Fibroblast of villous mesenchyme (primary cell): ENCODE measurements at places on chromosomes 6 and 20.
A peak's percentile ranks its signal among the peaks of the same experiment; 100 is the strongest.

DNA sequence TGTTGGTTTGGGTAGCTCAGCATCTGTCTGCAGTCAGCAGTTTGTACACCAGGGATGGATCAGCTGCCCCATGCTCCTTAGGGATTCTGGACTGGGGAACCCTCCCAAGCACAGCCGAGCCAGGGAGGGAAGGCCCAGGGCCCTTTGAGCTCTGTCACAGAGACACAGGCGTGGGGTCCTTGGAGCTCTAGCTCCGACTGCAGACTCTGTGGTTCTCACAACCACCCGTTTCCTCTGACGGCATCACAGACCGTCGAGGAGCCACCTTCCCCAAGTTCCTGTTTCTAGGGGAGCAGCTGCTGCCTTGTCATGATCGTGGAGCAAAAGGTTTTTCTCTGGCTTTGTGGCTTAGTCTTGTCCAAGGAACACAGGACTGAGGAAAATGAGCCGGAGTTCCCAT lies at the start of gene SLA2:
TSS of gene SLA2 (minus strand) at position 199 of the 400 bp plus-strand sequence. CDS start 4,861 bp downstream, outside the sequence.
- no peak for DNase-seq

DNA sequence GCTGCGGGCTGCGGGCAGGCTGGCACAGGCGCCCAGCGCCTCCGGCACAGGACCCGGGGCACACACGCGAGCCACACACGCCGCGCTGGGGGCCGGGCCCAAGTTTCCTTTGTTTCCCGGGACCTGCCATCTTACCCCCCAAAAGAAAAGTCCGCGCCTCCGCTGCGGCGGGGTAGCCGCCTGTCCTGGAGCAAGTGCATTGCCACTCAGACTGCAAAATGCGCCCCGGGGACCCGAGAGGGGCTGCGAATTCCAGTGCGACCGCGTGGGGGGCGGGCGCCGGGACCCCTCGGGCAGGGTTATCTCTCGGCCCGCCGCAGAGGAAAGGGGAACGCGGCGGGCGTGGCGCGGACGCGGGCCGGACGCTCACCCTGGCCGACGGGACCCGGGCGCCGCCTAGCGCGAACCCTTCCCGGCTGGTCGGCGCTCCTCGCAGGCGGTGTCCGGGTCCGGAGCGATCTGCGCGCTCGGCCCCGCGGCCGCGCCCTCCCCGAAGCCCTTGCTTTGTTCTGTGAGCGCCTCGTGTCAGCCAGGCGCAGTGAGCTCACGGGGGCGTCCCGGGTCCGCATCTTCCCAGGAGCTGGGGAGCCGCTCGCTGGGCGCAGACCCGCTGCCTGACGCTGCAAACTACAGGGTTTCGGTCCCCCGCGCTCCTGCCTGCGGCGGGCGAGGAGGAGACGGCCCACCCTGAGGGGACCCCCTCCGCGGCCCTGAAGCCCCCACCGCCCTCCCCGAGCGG lies 639 bp upstream of the CD24 start:
- no peak for DNase-seq

- DNase-seq: no peak
Observed at GRCh38 chr6:31935021-31935420, 7.5 kb downstream of the C2 start.

DNA sequence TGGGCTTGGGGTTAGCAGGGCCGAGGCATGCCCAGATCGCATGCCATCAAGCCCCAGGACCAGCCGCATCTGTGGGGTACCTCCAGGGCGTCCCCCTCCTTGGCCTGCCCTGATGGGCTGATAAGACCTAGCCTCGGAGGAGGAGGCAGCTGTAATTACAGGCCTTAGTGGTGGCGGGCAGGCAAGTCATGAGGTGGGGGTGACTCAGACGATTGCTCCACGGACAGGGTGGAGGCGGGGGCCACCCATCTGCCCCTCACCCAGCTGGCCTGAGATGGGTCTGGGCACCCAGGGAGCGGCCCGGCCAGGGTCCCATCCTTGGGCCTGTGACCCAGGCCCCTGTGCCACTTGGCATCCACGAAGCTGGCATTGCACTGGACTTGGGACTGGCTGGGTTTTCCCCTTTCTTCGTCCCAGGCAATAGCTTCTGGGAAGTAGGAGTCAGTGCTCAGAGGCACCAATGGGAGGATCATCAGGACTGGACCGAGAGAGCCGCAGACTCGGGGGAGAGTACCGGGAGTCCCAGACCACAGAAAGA lies 57.5 kb downstream of the CEBPB start:
- DNase-seq: peak; percentile 70

DNA sequence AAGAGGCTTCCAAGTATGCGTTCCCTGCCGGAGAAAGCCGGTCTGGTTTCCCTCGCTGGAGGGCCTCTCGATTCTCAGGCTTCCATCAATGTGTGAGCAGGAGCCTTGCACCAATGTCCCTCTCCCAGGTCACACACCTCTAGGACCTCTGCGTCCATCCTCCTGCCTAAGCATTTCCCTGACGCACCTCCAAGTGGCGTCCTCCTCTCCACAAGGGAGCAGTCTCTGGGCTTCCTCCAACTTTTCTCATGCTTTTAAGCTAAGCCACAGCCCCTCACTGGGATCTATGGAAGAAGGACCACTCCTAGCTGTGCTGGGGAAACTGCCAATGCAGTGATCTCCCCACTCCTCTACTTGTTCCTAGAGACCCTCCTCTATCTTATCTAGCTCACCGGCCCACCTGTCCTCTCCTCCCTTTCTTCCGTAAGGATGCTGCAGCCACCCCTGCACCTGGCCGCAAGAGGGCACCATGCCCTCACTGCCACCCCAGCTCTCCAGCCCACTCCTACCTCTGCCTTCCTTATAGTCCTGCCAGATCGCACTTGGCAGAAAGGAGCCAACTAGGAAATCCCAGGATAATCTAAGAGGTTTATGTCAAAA lies 258.7 kb downstream of the LRFN2 start:
- no peak for DNase-seq

DNA sequence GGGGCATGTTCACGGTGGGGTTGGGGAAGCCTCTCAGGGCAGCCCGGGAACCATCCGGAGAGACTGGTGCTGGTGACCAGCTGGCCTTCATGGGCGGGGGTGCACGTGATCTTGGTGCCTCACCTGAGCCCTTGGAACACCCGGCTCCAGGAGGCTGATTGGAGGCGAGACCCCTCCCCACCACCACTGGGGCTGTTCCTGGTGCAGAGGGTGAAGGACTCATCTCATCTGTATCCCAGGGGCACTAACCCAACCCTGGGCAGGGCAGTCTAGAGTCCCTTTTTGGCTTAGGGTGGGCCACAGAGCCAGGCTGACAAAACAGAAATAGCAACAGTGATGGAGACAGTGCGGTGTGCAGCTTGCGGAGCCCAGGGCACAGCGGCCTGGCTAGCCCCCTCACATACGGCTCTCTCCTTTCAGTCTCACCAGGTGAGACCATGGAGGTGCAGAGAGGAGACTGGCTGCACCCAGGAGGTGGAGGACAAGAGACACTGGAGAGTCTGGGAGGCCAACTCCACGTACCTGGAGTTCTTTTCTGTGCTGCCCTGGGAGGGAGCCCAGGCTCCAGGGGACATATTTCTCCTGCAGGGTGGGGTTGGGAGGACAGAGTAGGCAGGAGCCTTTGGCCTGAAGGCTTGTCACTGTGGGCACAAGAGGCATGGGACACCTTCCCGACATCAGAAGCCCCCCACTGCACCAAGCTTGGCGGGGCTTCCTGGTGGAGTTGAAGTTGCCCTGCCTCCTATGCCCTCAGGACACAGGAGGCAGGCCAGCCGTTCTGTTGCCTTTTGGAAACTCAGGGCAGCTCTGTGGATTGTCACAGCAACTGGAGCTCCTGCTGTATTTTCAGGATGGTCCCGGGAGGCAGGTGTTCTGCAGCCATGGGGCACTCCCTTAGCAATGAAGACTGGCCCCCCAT lies 106.0 kb downstream of the SYCP2 start:
- no peak for DNase-seq

- peak; percentile 42 for DNase-seq
Observed at GRCh38 chr20:61956396-61957342, 109.0 kb downstream of the TAF4 start.

- DNase-seq: no peak
Observed at GRCh38 chr6:56437171-56437900, 190.0 kb upstream of the COL21A1 start.

GRCh38 chr6:156538875-156539660 lies 238.1 kb upstream of the ARID1B start:
- no peak for DNase-seq

DNA sequence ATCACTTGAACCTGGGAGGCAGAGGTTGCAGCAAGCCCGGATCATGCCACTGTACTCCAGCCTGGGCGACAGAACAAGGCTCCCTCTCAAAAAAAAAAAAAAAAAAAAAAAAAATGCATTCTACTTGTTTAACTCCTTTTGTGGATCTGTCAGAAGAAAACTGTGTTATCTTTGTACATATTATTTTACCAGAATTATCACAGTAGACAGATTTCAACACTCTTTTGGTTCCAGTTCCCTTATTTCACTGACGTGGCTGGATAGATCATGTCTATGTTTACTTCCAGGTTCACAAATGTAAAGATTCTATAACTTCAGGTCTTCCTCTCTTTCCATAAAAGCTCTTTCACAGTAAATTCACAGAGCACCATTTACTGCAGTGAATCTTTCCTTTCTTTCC lies 18.4 kb downstream of the NUDT3 start:
- no peak for DNase-seq

- peak; percentile 99 for DNase-seq
Observed at GRCh38 chr20:51631011-51631950, 88.8 kb upstream of the NFATC2 start.

- DNase-seq: peak; percentile 17
Observed at GRCh38 chr6:95576218-95576997, 927 bp upstream of the MANEA start.

DNA sequence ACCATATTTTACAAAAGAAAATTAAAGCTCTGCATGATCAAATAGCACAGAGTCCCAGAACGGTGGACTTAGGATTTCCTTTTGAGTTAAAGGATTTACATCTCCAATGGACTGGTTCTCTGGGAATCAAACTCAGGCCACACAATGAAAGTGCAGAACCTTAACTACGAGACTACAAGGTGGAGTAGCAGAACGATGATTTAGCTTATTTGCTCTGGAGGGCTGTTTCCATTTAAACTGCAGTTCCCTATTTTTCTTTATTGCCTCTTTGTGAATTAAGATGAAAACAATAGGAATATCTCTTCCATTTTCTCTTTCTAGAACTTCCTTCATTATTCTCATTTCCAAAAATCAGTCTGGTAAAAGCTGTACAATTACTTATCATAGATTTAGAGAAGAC lies 65.7 kb downstream of the TFAP2B start:
- DNase-seq: no peak

DNA sequence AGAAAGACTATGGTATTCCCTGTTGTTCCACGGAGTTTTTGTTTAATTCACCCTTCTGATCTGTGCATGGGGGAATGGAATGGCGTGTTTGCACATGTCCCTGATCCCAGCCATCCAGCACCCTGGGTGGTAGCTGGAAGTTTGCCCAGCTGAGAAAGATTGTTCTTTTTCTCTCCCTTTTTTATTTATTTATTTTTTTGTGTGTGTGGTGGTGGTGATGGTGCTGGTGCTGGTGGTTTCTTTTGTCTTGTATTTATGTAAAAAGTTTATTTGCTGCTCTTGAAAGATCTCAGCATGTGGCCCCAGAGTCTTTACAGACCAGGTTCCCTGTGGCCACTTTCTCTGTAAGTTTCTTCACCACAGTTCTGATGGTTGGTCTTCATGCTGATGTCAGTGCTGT lies 372.6 kb downstream of the UTRN start:
- no peak for DNase-seq

DNA sequence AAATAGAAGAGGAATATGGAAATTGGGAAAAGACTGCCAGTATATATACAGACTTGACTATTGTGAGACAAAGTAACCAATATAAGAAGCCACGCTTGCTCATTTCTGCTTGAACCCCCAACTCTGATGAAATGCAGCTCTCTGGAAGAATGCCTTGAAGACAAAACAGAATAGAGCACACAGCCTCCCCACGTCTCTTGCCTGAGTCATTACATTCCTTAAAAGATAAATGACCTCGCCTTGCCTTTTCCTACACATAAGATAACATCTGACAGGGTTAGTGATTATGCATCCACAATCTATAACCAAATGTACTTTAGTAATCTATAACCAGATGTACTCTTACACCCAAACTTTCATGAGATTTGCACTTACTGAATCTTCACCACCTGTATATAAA lies 141.1 kb upstream of the EEF1E1 start:
- peak; percentile 44 for DNase-seq

GRCh38 chr20:43189554-43190331 lies at the start of gene PTPRT:
TSS of gene PTPRT (minus strand) at chr20:43189906. CDS start at chr20:43189733, 173 bp downstream.
- DNase-seq: no peak

GRCh38 chr6:165092881-165093595 lies 216.4 kb downstream of the C6orf118 start:
- peak; percentile 12 for DNase-seq

DNA sequence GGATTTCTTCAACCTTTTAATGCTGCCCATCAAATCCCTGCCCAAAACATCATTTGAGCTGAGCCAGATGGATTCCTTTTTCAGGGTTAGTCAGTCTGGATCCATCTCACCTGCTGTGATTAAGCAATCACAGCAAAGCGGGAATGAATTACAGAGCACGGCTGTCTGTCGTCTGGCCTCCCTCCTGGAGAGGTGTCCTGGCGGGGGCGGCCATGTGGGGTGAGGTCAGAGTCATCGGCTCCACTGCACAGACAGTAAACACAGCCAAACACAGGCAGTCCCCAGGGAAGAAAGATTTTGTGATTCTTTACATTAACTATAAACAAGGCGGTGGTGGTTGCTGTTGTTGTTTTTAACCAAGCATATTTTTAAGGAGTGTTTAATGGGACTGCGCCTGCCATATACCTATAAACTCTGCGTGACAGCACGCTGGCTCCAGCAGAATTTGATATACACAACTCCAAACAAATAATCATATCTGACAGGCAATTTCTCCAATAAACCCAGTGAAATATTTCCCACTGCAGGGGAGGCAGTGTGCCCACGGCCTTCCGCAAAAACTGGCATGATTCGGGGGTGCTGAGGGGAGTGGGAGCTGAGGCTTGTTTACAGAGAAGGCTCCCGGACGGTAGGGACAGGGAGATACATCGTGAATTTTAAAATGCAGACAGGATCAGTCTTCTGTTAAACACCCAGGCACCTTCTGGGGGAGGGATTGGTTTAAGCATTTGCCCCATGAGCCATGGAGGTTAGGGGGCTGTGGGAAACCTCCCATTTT lies 232.0 kb upstream of the PMEPA1 start:
- DNase-seq: no peak

DNA sequence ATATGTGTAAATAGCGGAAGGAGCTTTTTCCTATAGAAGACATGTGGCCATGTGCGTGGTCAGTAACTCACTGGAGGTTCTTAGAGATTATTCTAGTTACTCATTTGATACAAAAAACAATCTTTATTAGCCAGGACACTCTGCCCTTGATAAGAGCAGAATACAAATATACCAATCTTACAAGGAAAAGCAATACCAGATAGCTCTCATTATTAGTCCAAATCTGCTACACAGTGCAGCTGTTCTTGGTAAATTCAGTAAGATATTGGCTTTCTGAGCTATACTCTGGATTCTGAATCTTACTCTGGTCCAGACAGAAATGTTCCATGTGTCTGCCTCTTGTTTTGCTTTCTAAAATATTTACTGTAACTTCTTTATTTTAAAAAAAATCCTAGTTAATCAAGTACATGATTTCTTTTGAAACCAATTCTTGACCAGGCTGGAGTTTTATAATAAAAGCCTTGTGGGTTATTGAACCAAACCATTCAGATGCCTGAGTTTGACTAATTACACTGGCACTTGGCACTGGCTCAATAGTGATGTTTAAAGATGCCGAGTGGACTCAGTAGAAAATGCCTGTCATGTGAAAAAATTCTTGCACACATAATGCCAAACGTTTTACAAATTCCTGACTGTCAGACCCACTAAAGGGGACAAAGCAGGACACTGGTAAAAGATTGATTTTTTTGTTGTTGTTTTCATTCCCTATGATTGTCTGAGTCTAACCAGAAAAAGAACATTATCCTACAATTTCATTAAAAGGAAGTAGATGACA lies 242.8 kb upstream of the TCF21 start:
- DNase-seq: peak; percentile 38
